ENCODE measurements at places on chromosomes 12 and 14.

- DNase-seq = no peak
These were observed 92.9 kb downstream of the PPP2R5C start for GRCh38 chr14:101854366-101854765.

GRCh38 chr14:69327507-69327906 lies 67.5 kb downstream of the GALNT16 start:
- no peak for DNase-seq

- DNase-seq = no peak
These were observed 696.1 kb downstream of the DIO2 start for GRCh38 chr14:79515158-79515557.

- no peak for DNase-seq
These were observed 940.2 kb downstream of the GALC start for GRCh38 chr14:87052646-87053225.

GRCh38 chr14:32312010-32312331 lies 17.1 kb upstream of the AKAP6 start:
- DNase-seq = no peak

DNA sequence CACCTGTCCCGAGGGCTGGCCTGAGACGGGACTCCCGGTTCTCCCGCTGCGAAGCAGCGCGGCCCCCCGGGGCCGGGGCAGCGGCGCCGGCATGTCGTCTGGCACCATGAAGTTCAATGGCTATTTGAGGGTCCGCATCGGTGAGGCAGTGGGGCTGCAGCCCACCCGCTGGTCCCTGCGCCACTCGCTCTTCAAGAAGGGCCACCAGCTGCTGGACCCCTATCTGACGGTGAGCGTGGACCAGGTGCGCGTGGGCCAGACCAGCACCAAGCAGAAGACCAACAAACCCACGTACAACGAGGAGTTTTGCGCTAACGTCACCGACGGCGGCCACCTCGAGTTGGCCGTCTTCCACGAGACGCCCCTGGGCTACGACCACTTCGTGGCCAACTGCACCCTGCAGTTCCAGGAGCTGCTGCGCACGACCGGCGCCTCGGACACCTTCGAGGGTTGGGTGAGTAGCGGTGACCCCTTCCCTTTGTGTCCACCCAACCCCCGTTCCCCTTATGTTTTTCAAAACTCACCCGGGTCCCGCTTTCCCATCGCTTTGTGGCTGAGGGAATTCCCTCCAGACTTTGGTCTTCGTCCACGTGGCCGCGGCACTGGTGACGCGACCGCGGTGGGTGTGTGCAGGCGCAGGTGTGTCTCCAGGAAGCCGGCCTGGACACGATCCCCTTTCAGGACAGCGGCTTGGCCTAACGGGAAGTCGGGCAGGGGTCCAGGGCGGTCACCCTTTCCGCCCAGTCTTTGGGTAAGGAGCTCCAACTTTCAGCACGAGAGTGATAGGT lies 826 bp downstream of the PRKCH start:
- DNase-seq = peak; percentile 29

- DNase-seq = no peak
These were observed 48.5 kb downstream of the CHST11 start for GRCh38 chr12:104505095-104505818.

DNA sequence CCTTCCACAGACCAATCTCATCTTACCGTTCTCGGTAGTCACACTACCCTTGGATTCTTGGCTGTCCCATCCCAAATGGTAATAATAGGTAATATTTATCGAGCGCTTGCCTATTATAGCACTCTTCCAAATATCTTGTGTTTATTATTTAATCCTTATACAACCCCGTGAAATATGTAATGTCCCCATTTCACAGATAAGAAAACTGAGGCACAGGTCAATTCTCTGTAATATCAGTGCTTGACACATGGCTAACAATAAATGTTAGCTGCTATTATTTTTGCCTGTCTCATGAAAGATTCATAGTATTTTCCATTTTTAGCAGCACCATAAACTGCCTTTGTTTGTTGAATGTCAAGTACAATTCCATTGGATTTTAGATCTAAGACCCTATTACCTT lies 4.5 kb downstream of the TMX1 start:
- DNase-seq = no peak

GRCh38 chr12:46153268-46153872 lies 115.5 kb downstream of the SLC38A1 start:
- DNase-seq = no peak

DNA sequence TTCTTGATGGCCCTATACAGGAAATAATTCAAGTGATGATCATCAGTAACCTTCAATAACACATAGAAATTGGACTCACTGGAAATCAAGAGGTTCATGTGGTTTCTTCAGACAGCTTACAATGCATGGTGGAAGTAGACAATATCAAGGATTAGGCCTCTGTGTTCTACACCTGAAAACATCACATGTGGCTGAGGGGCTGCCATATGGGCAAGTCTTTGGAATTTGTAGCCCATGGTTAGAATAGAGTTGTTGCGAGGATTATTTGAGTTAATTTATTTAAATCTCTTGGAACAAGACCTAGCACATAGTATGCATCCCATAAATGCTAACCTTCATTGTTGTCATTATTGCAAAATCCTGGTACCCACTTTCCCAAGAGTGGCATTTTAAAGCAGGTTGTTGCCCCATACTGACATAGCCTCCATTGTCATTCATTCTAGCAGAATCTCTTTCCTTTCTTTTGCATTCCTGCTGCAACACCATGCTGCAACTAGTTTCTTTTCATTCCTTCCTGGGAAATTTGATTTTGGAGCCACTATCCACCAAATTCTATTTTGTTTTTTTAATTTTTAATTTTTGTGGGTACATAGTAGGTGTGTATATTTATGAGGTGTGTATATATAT lies 352.7 kb upstream of the NAV3 start:
- DNase-seq = no peak

GRCh38 chr12:130162745-130163460 lies 639 bp downstream of the FZD10 start:
- no peak for DNase-seq

- no peak for DNase-seq
These were observed 95.3 kb upstream of the SLC35F4 start for GRCh38 chr14:57960946-57961785.

DNA sequence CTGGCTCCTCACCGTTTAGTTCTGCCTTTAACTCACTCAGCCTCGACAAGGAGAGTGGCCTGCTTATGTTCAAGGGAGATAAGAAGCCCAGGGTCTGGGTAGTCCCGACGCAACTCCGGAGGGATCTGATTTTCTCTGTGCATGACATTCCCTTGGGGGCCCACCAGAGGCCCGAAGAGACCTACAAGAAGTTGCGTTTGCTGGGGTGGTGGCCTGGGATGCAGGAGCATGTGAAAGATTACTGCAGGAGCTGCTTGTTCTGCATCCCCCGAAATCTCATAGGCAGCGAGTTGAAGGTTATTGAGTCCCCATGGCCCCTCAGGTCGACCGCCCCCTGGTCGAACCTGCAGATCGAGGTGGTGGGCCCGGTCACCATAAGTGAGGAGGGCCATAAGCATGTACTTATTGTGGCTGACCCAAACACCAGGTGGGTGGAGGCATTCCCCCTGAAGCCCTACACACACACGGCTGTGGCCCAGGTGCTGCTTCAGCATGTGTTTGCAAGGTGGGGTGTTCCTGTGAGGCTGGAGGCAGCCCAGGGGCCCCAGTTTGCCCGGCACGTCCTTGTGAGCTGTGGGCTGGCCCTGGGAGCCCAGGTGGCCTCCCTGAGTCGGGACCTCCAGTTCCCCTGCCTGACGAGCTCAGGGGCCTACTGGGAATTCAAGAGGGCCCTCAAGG lies 13.1 kb downstream of the CBLN3 start:
- DNase-seq = no peak

- DNase-seq = no peak
These were observed 39.0 kb upstream of the HDAC7 start for GRCh38 chr12:47858511-47859266.

GRCh38 chr14:40188006-40188405 lies 755.8 kb upstream of the FBXO33 start:
- DNase-seq = no peak

GRCh38 chr14:104001003-104001402 lies 58.7 kb upstream of the RD3L start:
- DNase-seq = no peak

DNA sequence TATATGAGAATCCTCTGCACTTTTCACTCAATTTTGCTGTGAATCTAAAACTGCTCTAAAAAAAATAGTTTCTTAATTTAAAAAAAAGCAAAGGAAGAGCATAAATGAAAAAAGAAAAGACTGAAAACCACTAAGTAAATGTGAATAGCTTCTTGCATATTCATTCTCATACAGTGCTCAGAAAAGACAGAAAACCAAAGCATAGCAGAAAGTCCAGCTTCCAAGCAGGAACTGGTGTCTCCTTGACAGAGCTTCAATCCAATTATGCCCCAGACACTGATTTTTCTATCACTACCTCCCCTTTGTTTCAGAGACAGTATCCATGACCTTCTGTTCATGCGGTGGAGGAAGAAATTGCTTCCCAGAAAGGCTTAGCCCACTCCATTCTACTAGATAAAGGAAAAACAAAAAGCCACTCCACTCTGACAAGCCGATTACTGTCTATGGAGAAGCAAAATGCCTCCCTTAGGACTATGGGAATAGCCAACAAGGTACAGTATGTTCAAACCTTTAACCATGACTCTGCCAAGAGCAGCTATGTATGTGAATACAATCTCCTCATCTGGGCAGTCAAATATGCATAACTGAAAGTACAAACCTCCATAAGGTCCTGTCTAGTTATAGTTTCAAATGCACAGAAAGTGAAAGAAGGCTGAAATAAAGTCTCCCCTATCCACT lies 40.6 kb downstream of the ATF7 start:
- DNase-seq = no peak

GRCh38 chr14:79424462-79424861 lies 786.8 kb downstream of the DIO2 start:
- no peak for DNase-seq

GRCh38 chr14:68282479-68283377 lies 463.1 kb downstream of the RAD51B start:
- no peak for DNase-seq

DNA sequence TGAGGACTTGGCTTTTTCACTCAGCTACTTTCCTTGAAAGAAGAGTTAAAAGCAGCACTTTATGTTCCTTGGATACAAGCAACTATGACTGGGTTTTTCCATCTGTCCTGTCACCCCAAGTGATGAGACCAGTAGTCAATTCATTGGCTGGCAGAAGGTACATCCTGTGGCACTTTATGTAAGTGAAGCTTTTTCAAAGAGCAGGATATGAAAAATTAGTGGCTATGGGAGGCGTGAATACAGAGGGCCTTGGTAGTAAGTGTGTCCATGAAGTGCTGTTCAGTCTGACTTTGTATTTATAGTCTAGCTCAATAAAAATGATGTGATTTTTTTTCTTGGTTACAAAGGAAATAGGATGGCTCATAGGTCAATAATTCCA lies 68.8 kb downstream of the DRAM1 start:
- DNase-seq = no peak

DNA sequence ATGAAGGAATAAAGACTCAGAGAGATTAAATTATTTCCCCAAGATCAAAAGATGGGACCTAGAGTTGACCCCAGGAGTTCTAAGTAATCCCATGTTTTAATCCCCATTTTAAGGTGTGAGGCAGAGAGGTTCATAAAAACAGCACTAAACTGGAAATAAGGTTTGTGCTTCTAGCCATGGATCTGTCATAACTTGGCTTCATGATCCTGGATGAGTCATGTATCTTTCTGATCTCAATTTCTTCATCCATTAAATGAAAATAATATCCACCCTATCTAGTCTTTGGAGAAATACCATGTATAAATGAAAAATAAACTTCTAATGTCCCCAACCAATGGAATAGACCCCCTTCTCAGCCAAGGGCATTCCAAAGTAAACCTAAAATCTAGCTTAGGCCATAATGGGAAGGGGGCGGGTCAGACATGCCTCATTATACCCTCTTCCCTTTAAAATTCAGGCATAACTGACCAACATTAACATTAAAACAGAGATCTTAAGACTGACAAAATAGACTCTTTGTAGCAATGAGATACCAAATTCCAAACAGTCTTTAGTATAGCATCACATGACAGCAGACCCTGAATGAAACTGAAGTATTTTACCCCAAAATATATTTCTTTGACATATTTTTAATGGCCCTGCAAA lies 47.8 kb downstream of the SLC41A2 start:
- DNase-seq = no peak

- DNase-seq = peak; percentile 44
These were observed 26.6 kb upstream of the LTA4H start for GRCh38 chr12:96061864-96062453.

- DNase-seq = no peak
These were observed 31.6 kb upstream of the FICD start for GRCh38 chr12:108483213-108484059.

DNA sequence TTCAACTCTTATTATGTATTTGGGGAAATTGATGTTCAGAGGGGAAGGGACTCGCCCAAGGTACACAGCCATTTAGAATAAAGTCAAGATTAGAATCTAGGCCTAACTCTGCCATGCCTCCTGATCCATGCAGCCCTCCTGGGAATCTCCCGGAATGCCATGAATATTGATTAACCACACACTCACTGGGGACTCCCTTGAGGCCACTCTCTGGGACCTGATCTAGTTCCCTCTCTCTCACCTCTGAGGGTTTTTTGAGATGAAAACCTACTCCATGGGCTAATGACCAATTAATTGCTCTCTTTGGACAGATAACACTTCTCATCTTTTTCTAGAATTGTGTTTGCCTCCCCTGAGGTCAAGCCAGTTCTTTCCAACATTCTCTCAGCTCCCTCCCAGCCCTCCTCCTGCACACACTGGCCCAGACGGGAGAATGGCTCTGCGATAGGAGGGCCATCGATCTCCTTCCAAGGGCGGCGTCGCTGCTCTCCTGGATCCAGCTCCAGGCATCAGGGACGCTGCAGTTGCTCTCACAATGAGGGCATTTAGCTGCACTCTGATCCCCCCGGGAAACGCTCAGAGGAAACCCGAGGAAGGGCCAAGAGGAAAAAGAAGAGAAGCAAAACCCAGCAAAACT lies 22.6 kb downstream of the WSCD2 start:
- DNase-seq = no peak

GRCh38 chr14:77154421-77154820 lies 12.8 kb upstream of the ZDHHC22 start:
- no peak for DNase-seq

DNA sequence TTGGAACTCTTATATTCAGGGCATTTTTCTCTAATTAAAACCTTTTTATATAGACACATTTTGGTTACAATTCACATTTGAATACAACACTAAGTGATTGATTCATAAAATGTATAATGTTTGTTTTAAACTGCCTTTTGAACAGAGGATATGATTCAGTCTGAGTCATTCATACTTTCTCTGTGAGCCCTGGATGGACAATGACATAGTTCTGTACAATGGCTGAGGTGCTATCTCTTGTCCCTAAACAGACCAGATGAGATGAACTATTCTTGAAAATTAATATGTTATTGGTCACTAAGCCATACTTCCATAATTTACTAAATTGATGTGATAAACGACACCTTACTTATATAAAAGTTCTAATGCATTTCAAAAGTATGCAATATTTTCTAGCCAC lies 199.7 kb upstream of the ATXN7L3B start:
- DNase-seq = no peak

GRCh38 chr14:54691525-54692283 lies 124.8 kb downstream of the SAMD4A start:
- no peak for DNase-seq

Measured in activated T-helper 1 cell treated with anti-CD3 and anti-CD28 coated beads, Interleukin-2, amount 50 U/mL, for 16 hours (primary cell).